ENCODE measurements at places on chromosomes 12 and 14.

GRCh38 chr12:95760371-95760770 lies 30.2 kb downstream of the NTN4 start:
- DNase-seq: no peak

DNA sequence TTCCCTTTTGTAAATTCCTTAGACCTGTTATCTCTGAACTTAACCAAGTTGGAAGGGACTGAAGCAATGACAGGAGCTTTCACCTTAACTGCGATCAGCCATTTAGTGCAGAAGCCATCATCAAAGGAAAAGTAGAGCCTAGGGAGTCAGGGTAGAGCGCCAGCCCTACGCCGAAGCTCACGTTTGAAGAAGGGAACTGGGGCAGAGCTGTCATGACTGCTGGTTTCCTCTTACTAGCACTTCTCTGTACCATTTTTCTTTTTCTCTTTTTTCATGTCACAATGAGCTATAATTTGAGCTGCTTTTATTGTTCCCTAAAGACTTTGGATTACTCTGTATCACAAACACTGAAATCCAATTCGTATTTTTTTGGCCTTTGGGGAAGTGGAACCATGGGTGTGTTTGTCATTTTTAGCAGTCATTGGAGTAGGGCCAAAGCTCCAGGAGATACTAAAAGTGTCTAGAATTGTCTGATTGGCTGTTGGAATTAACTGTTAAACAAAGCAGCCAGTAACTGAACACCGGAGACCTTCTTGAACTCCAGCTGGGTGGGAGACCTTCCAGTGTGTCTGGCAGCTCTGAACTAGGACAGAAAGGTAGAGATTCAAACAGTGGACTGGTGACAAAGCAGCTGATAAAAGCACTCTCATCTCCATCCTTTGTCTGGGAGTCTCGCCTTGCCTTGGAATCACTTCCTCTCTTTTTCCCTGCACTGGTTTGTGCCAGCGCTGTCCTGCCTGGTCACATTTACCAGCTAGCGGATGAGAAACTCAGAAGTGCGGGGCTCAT lies 9.1 kb downstream of the MTRFR start:
- DNase-seq: peak; percentile 88

GRCh38 chr12:2580821-2581220 lies 213.9 kb upstream of the FKBP4 start:
- no peak for DNase-seq

DNA sequence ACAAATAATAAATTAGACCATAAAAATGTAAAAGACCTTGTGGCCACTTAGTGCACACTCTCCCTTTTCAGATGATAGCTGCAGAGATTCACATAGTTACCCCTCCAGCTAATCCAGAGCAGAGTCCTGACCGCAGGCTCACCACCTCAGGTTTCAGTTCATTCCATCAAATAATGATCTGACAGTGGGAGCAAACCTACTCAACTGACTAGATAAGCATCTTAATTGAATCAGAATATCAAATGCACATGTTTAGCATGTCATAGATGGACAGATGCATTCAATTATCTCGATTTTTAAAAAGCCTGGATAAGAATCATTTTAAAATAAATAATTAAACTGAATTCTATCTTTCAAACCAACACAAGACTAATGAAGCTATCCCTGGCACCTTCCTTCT lies 242.3 kb upstream of the PDZRN4 start:
- DNase-seq: no peak

DNA sequence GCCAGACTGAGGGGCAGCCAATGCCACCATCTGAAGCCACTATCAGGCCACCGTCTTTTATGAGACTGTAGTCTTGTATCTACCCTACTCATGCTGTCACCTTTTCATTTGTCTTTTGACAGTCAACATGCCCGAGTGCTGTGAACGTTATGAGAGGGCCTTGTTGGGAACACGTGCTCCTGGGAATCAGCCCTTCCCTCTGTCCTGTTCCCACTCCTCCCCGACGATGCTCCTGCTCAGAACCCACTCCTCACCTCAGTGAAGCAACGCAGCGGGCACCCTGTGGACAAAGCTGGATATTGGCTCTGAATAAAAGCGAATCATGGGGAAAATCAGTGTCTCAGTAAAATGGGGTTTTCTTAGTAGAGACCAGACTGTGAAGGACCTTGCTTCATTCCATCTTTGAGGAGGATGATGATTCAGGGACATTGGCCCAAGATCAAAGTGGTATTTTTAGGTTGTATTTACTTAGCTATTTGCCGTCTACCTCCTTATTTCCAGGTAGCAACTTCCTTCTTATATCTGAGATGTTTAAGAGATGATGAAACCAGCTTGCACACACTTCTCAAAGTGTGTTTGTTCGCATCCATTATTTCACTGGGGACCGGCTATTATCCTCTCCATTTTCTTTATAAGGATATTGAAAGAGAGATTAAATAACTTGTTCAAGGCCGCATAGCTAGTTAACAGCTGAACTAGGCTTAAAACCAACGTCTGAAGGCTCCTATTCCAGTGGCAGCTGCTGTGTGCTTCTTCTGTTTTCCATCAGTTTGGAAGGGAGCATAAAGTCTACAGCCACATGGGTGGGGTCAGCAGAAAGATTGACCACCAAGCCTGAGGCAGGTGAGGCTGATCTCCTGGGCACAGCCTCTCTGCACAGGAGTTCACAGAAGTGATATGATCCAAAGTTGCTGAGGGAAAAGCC lies 43.9 kb upstream of the CTDSP2 start:
- DNase-seq: no peak

DNA sequence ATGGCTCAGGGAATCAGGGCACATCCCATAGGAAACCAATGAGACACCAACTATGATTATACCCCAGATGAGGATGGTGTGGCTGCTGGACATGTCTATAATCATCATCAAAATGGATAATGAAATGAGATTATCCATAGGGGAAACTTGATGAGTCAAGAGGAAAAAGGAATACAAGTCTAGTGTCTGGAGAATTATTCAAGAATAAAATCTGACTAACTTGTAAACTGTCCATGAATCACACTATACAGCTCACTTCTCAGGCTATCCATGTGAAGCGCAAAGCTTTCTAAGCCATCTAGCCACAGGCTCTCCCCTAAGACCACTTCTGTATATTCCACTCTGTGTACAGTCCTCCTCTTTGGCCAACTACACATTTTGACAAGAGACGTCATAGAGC lies 52.5 kb downstream of the DUSP16 start:
- DNase-seq: no peak

GRCh38 chr14:100122481-100123223 lies 36.8 kb downstream of the DEGS2 start:
- no peak for DNase-seq
